ENCODE measurements at places on chromosomes 16 and 17.

- no peak for DNase-seq
These were observed 80.1 kb upstream of the TRAP1 start for GRCh38 chr16:3797473-3797872.

DNA sequence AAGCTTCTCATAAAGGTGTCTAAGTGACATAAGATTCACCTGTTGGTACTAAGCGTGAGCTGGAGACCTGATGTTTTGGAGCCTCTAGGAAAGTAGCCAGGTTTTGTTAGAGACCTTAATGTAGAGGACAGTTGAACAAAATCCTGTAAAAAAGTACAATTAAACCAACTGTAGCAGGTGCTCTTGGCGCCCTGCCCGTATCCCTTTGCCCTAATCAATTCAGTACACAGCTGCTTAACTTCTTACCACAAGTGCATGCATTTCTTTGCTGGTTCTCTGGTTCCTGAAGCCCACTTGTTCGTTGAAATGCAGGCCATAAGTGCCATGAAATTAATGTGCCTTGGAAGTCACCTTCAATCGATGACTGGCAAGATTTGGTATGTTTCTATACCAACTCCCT lies 24.4 kb downstream of the GLP2R start:
- DNase-seq, result no peak

DNA sequence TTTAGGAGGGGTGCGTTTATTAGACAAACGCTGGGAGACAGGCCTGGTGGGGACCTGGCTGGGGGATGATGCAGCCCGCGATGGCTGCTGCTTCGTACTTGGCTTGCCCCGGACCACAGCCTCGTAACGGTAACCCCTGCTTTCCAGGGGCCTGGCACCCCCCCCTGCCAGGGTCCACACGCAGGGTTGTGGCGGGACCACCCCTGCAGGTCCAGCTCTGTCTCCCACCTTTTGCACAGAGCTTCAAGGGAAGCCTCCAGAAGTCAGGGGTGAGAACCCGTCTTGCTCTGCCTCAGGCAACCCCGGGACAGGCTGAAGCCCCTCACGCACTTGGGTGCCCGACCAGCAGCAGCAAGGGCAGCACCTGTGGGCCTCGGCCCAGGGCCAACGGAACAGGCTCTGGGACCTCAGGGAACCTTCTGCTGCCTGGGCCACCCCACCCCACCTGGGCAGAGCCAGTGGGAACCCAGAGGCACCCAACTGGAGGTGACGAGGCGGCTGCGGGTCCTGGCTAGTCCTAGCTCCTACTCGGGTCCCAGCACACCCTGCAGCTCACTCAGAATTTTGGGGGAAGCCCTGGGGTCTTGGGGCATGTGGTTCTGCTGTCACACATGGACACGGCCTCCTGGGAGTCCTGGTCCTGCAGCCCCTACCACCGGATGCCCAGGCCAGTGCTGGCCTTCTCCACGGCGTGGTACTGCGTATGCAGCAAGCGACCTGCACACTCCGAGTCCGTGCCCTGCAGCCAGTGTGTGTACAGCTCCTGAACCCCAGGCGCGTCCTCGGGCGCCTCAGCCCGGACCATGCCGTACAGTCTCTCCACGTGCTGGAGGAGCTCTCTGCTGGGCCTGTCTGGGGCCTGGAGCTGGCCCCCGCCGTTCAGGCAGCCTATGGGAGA lies 3.1 kb downstream of the HAGHL start:
- no peak for DNase-seq

DNA sequence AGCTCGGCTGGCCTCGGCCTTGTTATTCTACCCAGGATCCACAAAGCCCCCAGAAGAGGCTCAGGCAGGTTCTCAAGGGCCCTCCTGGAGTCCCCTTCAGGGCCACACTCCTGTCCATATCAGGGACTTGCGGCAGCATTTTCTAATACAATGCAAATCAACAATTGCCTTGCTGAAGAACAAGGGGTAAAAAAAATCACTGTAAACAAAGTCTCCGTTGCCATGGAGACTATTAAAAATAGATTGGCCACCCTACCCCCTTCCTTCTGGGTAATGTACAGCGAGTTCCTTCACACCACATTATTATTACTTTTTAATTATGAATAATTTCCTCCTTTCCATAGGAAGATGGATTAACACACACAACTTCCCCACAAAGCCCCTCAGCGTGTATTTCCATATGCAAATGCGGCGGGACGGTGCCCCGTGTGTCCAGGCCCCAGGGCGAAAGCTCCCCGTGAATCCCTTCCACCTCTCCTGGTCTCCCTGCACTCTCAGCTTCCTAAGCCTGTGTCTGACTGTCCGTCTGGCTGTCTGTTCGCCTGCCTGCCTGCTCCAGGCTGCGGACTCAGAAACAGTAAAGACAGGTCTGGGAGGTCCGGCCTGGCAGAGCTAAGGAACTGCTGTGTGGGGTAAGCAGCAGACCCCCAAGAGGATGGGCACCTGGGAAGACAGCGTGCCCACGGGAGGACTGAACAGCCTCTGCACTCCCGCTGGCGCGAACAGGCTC lies 196.6 kb downstream of the RBFOX3 start:
- DNase-seq, result no peak

- DNase-seq, result no peak
These were observed 5.0 kb downstream of the NKD1 start for GRCh38 chr16:50553182-50553710.

DNA sequence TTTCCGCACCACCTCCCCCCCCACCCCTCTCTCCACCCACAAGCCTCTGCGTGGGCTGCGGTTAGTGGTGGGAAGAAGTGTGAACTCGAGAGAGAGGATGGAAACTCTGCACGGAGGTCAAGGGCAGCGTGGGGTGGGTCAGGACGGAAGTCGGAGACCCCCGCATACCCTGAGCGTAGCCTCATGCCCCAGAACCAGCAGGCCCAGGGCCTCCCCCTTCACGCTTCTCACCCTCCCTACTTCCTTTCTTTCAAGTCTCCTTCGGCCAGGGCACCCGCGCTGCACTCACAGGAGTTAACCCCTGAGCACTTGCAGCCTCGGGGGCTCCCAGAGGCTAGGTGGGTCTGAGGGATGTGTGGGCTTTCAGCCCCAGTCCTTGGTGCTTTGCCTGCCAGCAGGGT lies 9.2 kb downstream of the TBKBP1 start:
- no peak for DNase-seq

DNA sequence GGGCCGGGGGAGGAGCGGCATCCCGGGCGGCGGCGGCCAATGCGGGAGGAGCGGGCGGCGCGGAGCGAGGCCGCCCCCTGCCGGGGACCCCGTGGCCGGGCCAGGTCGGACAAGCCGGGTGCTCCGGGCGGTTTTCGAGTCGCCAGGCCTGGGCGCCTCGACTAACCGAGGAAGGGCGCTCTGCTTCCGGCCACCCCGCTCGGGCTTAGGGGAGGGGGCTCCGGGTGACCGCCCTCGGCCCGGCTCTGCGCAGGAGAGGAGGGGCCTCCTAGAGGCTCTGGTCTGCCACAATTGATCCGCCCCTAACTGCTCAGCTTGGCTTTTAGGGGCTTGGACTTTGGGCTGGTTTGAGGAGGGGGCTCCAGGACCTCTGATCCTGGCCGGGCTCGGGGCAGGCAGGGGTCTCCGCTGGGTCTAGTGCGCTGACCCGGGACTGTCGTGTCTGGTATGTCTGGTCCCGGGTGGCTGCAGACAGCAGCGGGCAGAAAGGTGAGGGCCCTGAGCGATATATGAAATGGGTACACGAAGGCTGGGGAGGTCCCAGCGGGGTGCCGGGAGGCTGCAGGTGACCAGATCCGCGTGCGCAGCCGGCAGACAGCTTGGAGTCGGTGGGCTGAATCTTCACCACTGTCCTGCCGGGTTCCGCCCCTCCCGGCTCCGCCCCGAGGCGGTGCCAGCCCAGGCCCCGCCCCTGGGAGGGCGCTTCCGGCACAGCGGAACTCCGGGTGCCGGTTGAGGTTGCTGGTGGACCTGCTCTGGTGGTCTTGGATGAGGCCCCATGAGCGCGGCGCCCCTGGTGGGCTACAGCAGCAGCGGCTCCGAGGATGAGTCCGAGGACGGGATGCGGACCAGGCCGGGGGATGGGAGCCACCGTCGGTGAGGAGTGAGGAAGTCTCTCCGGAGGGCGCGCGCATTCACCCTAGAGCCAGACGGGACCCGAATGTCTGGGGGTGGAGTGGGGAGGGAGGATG lies at the start of gene USB1:
Gene USB1, plus strand, starts transcription at position 702 of the 971 bp plus-strand sequence. Its CDS starts 77 bp downstream, at position 779.
- peak; percentile 81 for DNase-seq

- peak; percentile 21 for DNase-seq
These were observed 92.3 kb downstream of the SPAG9 start for GRCh38 chr17:51028176-51028863.

GRCh38 chr17:21679256-21680146 lies 12.8 kb upstream of the KCNJ18 start:
- DNase-seq, result no peak

DNA sequence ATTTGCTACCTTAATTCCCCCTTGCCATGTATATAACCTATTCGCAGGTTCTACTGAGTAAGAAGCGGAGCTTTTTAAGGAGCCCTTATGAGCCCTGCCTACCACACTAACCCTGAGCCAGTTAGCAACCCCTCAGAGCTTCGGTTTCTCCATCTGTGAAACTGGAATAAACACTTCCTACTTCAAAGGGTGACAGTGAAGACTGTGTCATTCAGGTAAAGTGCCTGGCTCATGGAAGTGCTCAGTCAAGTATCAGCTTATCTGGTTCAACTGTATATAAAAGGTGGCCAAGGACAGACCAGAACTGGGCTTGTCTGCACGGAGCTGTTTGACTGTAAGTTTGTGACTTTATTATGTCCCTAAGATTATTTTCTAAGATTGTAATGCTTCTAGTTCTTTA lies 31.0 kb downstream of the TXNDC11 start:
- no peak for DNase-seq

GRCh38 chr16:83046664-83047063 lies 419.9 kb downstream of the CDH13 start:
- DNase-seq, result no peak

DNA sequence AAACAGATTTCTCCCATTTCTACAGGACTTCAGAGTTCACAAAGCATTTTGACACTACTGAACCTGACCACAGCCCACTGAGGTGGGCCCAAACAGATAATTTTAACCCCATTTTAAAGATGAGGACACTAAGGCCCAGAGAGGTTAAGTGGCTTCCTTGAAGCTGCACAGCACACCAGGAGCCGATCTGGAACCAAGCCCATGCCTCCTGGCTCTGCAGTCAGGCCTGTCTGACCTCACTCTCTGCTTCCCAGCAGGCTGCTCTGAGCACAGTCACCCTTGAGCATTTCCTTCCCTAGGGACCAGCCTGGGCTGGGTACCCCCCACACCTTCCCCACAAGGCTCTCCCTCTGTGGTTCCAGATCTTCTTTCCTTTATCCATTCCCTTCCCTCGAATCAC lies 252.2 kb downstream of the ENGASE start:
- no peak for DNase-seq

DNA sequence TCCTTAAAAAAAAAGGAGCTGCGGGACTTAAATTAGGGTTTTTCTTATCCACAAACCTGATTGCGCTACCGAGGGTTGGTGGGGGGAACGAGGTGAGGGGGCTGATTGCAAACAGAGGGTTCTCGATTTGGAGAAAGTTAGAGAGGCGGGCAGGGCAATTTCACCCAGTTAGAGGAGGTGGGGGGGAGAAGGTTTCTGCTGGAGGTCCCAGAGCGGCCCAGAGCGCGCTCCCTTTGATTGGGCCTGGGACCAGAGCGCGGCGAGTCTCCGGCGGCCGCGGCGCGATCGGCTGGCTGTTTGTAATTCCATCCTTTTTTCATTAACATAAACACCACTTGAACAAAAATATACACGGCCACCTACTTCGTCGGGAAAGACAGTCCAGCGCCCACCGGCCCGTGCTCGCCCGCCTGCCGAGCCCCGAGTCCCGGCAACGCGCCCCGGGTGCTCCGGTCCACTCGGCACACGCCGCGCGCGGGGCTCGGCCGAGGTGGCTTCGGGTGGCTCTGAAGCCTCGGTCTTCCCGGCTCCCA lies 13.3 kb upstream of the FOXF1 start:
- no peak for DNase-seq

DNA sequence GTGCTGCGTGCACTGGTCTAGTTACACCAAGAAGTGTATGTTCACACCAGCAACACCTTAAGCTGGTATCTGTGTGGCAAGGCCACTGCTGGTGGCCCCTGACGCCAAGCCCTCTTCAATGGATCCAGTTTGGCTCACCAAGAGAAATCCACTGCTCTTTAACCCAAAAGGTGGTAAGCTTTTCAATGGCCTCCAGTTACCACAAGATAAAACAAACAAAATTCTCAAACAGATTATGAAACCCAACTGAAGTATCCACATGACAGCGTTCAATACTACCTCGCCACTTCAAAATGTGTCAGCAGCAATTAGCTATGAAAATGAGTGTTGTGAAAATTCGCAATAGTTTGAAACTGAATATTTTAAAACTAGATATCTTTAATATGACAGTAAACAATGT lies 96.5 kb upstream of the AKTIP start:
- DNase-seq, result no peak

Measured in fibroblast of skin of right biceps (primary cell).